ENCODE measurements at places on chromosomes 7 and 10.

DNA sequence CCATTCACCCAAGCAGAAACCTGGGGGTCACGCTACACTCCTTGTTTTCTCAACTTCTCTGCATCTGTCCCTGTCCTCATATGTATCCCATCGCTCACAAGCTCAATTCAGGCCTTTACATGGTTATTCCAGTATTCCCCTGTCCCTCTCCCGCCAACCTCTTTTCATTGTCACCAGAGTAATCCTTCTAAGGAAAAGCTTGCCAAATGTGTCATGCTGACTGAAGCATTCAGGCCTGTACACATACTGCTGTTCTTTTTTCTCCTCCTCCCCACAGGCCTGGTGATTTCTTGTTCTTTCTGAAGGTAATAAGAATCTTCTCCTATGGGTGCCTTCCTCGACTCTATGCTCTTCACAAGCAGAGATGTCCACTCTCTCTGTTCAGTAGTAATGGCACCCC lies 282.2 kb downstream of the PHTF2 start:
- DNase-seq, result no peak

DNA sequence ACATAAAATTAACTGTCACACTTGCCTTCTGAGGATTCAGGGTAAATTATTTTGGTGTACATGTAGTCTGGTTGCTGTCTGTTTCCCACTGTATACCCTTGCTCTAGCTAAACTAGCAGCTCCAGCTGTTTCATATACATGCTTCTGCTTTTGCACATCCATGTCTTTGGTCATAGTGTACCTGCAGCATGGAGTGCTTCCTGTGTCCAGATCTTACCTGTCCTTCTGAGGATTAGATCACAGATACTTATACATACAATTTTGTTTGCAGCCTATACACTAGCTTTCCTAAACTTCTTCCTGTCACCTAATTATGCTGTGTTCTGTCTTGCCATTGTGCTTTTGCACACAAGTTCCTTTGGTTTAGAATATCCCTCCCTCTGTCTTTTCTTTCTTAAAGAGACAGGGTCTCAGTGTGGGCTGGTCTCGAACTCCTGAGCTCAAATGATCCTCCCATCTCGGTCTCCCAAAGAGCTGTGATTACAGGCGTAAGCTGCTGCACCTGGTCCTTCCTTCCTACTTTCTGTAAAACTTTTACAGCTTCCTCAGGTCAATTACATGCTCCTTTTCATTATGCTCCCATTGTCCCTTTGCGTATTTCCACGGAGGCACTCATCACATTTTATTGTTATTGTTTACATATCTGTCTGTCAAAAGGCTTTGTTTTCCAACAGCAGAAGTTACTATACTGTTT lies 33.8 kb downstream of the TPST1 start:
- DNase-seq, result no peak

DNA sequence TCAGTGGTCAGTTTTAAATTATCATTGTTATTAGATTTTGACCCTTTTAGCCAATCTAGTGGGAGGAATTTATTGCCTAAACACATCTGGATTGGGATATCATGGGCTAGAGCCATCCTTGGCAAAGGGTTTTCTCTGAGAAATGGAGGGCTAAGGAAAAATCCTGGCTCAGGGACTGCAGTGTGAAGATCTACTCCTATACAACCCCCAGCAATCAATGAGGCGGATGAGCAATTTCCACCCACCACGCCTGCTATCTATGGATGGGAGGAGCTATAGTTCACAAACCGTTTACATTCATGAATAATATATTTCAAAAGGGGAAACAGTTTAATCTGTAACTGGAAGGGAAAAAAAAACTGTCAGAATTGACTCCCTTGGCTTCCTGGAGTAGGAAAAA lies 2.7 kb downstream of the CAV1 start:
- DNase-seq, result no peak

DNA sequence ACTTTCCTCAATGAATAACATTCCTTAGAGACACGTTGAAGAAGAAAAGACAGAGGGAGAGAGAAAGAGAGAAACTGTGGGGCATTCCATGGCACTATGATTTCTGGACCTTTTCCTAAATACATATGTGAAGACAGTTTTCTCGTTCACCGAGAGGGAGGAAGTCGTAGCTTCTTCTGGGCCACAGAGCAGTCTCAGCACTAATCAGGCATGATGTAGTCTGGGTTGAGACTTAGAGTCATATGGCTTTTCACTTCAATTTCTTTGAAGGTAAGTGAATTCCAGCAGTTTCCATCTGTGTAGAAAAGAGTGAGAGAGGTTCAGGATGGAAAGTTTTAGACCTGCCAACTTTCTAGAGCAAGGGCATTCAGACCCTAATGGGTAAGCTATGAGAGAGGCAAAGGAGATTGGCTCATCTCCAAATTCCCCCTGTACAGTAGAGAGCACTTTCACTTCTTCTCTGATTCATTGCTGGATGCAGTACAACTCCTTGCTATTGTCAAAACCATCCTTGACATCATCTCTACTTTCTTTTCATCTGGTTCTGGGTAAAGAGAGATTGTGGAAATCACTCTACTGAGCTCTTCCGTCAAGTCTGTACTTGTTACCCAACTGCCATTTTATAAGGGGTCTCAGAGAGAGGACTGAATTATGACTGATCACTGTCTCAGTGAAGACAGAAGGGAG lies 31.5 kb upstream of the OR9A4 start:
- no peak for DNase-seq

DNA sequence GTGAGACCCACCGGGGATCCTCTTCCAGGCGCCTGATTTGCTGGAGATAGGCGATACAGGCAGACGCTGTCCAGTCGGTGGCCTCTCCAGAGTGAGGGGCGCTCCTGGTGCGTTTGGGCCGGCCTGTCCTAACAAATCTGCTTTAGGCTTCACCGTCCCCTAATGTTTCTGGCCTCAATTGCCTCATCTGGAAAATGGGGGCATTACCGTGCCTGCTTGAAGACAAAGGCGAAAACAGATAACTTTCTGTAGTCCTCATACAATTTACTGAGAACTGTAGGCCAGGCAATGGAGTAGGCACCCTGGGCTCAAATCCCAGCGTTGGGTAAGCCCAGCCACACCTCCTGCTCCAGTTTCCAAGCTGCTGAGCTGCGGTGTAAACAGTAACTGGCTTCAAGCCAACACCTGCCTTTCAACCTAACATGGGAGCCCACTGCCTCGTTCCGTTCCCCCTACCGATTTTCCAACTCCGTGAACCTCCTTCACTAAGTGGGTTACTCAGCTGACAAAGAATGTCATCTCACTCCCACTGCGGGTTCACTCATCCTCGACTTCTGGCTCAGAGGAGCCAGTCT lies 589 bp upstream of the ZFAND4 start:
- DNase-seq, result no peak

- DNase-seq, result peak; percentile 62
These were observed 4.2 kb downstream of the AHR start for GRCh38 chr7:17302575-17303142.

DNA sequence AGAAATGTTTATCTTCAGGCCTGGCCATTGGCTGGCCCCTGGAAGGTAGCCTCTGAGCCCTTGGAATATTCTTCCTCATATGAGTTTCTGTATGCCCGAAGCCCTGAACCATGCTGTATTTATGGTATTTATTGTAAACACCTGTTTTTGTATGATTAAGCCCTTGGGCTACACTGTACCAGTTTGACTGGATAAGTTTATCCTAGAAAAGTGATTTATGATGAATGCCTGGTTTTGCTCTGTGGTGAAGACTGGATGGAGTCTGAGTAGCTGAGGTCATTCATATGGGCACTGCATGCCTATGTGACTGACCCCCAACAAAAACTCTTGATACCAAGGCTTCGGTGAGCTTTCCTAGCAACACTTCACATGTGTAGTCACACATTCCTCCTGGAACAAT lies 66.7 kb downstream of the CASD1 start:
- DNase-seq, result no peak

DNA sequence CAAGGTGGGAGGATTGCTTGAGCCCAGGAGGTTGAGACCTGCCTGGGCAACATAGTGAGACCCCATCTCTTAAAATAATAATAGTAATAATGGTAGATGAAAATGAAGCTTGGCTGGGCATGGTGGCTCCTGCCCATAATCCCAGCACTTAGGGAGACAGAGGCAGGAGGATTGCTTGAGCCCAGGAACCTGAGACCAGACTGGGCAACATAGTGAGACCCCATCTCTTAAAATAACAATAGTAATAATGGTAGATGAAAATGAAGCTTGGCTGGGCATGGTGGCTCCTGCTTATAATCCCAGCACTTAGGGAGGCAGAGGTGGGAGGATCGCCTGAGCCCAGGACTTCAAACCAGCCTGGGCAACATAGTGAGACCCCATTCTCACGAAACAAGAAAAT lies 49.5 kb upstream of the LMTK2 start:
- DNase-seq, result no peak

DNA sequence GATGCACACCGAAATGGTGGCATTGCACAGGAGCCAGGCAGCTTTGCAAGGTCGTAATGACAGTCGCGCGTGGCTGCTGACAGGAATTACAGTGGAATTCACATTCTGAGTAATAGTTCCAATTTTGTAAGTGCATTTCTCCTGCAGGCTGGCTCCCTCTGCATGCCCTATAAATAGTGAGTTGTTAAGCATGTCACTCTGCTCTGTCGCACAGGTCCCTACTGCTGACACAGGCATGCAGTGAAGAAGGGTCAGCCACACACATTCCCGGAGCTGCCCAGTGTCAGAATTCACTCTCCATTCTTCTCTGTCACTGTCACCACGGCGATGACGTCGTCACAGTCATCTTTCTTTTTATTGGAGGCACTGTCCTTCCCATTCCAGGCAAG lies 49.2 kb upstream of the SHH start:
- no peak for DNase-seq

GRCh38 chr10:33706191-33706590 lies 371.7 kb upstream of the NRP1 start:
- no peak for DNase-seq

- no peak for DNase-seq
These were observed 90.9 kb downstream of the BAMBI start for GRCh38 chr10:28768227-28768626.

DNA sequence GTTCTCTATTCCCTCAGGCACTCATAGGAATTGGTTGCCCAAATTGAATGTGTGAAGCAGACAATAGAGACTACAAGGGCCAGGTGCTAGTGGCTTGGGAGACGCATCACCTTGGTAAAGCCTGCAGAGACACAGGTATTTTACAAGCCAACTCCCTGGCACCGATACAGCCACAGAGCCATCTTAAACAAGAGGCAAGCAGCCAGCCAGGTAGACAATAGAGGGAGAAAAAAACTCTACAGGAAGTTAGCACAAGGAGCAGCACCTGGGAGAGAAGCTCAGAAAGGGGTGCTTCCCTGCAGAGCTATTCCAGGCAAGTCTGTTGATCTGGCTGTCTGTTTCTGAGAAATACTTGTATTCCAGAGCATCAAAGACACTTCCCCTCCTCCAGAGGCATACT lies 43.0 kb upstream of the CDK1 start:
- DNase-seq, result no peak

- DNase-seq, result no peak
These were observed 814 bp downstream of the MEST start for GRCh38 chr7:130492523-130493274.

GRCh38 chr10:23370106-23370505 lies 25.5 kb upstream of the C10orf67 start:
- DNase-seq, result no peak

- DNase-seq, result no peak
These were observed 296.3 kb upstream of the NRP1 start for GRCh38 chr10:33630761-33631160.

DNA sequence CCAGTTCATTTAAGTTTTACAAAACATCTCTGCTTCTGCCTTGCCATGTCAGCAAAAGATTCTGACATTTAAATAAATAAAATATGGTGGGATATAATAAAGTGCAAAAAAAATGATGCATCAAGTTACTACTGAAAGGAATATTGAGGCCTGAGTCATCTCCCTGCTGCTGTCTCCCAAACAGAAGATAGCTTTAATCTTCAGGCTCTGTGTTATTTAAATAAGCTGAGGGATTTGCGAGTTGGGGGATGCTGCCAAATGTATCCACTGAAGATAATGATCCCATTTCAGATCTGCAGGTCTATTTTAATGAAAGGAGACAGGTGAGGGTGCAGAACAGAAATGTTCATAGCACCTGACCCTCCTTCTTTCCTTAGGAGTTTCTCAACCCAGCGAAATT lies 720.8 kb downstream of the AUTS2 start:
- DNase-seq, result no peak

- no peak for DNase-seq
These were observed 152.4 kb upstream of the ADCY1 start for GRCh38 chr7:45421806-45422205.

DNA sequence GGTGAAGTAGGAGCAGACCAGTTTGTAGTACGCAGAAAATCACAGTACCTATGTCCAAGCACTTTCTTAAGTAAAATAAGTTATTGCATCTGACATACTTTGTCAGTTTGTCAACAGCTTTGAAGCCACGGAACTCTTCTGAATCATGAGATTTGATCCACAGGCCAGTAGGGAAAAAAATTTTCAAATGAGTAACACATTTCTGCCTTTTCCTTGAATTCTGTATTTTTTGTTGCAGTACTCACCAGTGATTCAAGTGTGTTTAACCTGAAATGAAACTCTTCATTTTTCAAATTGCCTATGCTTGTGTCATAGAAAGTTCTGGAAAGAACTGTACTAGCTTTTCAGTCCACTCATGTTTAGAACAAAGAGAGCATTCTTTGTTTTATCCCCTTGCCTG lies 337.7 kb downstream of the GATA3 start:
- no peak for DNase-seq

GRCh38 chr10:33041783-33042437 lies 83.9 kb upstream of the ITGB1 start:
- no peak for DNase-seq

DNA sequence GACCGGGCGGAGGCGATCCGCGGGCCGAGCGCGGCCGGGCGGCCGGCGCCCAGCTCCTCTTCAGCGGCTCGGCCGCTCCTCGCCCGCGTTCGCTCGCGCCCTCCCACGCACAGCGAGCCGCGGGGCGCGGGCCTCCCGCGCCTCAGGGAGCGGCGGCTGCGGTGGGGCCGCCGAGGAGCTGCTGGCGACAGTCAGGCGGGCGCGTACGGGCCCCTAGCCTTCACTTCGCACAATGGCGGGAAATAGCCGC lies at the start of gene MCMBP:
MCMBP (minus strand) TSS at position 234 of the 250 bp plus-strand sequence. CDS start 259 bp downstream, outside the sequence.
- no peak for DNase-seq

GRCh38 chr10:33164060-33164709 lies 170.3 kb downstream of the NRP1 start:
- no peak for DNase-seq

GRCh38 chr10:299512-299911 lies 164.3 kb downstream of the ZMYND11 start:
- DNase-seq, result no peak

DNA sequence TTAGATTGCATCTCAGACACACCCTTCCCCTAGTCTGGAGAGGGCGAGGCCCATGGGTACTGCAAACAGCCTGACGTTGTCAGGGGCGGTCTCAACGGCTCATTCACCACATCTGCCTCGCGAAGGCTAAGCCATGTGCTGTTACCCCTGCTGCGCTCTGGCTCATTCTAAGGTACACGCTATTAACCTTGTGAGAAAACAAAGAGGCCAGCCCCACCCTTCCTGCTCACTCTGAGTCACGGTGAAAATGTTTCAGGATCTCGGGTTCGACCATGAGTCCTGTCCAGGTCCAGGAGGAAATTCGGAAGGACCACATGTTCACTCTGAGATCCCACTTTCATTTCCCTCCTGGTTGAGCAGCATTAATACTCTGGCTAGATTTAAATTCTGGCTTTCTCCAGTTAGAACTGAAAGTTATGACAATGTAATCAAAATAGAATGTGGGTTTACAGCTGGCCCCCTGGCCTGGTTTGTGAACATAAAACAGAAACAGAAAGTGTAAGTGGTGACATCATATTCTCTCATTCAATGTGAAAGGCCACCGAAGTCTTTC lies 55.2 kb downstream of the EGFR start:
- peak; percentile 64 for DNase-seq
